CD4-positive, alpha-beta T cell treated with Interleukin-1 beta for 1 hour (primary cell): ENCODE measurements at places on chromosomes 16 and 17.

DNA sequence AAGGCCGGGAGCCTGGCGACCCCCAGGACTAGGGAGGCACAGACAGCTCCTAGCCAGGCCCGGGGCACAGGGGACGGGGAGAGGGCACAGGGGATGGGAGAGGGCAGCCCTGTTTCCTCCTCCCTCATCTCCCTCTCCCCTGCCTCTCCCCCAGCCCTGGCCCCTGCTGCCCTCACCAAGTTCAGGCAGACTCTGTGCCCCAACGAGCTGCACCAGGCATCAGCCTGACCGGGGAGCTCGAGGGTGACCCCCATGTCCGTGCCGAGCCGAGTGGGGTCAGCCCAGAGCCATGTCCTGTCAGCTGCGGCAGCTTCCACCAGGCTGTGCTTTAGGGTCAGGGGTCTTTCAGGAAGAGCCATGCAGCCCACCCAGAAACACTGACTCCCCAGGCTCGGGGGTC, 6.0 kb downstream of the CDH15 start:
- DNase-seq = no peak

GRCh38 chr16:79640513-79641360, 40.2 kb upstream of the MAF start:
- DNase-seq = peak; percentile 24

GRCh38 chr16:30539000-30539964, 4.6 kb upstream of the ZNF747 start:
- DNase-seq = no peak

GRCh38 chr17:39576187-39576586, 31.5 kb downstream of the NEUROD2 start:
- no peak for DNase-seq

DNA sequence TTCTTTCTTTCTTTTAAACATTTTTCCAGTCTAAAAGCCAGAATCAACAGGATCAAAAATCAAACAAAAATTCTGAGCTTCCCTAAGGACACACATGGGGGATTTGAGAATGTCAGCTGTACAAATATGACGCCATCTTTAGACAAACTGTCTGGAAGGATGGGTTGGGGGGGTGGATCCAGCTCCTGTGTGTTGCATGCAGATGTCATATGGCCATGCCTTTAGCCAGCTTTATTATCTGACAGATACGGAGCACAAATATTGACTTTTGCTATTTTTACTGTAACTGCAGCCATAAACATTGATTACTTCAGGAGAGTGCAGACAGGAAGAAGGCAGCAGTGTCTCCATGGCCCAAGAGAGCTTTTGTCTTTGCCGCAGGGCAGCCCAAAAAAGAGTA, 279.4 kb upstream of the ELAC2 start:
- DNase-seq = no peak

GRCh38 chr17:32484628-32485027, 2.2 kb upstream of the CDK5R1 start:
- no peak for DNase-seq

GRCh38 chr17:28871056-28871579, 16.3 kb downstream of the ERAL1 start:
- DNase-seq = peak; percentile 38

DNA sequence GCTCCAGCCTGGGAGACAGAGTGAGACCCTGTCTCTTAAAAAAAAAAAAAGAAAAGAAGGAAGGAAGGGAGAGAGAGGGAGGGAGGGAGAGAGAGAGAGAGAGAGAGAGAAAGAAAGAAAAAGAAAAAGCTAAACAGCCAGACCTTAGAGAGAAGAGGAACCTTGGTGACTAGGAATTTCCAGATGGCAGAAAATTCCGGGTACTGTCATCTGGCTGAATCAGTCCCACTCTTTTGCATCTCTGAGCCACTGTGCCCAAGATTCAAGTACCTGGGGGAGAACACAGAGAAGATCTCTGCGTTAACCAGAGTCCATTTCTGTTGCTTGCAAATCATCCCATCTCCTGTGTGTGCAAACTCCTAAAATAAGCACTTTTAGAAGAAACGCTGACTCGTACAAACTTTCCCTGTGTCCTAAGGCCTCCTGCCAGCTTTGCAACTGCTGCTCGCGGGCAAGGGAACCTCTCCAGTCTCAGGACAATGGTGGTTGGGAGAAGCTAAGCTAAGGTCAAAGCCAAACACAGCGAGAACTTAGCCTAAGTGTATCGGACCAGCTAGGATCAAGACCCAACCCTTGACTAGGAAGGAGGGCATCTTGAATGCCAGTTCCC, 18.0 kb downstream of the BMERB1 start:
- DNase-seq = no peak

GRCh38 chr16:57304169-57305061, 19.9 kb upstream of the PLLP start:
- no peak for DNase-seq

- no peak for DNase-seq
These were observed 49.7 kb downstream of the RNF112 start for GRCh38 chr17:19460700-19461099.

- no peak for DNase-seq
These were observed 209.7 kb downstream of the CCDC182 start for GRCh38 chr17:57535249-57535966.

DNA sequence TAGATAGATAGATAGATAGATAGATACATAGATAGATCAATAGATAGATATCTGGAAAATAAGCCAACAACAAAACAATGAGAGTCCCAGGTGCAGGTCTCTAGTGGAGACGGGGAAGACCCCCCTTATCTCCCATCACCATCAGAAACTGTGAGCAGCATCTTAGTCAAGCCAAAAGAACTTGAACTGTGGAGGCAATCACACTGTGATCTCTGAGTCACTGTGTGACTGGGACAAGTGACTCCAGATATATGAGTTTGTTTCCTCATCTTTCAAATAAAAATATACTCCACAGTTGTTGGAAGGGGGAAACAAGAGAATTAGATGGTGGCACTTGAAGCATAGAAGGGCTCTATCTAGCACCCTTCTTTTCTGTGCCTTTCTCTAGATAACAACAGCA, 42.1 kb downstream of the NOG start:
- no peak for DNase-seq

- no peak for DNase-seq
These were observed 229.2 kb downstream of the MSI2 start for GRCh38 chr17:57485566-57485865.

GRCh38 chr17:57980522-57980921, 7.5 kb downstream of the VEZF1 start:
- no peak for DNase-seq

- no peak for DNase-seq
These were observed 34.8 kb downstream of the MED13 start for GRCh38 chr17:62030264-62030663.

DNA sequence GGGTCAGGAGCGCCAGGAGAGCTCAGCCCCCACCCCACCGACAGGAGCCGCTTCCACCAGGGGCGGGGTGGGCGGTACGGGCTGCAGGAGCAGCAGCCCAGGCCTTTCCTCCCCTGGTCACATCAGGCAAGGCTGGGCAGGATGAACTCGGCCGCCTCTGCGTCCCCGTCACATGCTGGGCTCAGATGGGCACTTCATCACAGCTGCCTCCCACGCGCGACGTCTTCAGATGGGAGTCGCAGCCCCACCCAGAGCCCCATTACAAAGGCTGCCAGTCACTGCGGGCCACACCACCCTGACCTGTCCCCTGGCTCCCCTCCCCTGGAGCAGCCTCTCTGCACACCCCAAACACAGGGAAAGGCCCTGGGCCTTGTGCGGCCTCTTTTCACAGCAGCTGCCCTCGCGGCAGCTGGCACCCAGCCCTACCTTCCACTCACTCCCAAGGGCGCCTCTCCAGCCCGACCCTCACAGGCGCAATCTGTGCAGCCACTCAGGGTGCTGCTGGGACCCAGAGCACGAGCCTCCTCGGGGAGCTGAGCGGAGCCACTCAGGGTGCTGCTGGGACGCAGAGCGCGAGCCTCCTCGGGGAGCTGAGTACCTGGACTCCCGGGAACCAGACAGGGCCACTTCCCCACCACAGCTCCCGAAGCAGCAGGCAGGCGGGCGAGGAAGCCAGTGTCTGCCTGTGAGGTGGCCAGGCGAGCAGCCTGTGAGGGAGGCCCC, 4.7 kb downstream of the ZNF598 start:
- no peak for DNase-seq

DNA sequence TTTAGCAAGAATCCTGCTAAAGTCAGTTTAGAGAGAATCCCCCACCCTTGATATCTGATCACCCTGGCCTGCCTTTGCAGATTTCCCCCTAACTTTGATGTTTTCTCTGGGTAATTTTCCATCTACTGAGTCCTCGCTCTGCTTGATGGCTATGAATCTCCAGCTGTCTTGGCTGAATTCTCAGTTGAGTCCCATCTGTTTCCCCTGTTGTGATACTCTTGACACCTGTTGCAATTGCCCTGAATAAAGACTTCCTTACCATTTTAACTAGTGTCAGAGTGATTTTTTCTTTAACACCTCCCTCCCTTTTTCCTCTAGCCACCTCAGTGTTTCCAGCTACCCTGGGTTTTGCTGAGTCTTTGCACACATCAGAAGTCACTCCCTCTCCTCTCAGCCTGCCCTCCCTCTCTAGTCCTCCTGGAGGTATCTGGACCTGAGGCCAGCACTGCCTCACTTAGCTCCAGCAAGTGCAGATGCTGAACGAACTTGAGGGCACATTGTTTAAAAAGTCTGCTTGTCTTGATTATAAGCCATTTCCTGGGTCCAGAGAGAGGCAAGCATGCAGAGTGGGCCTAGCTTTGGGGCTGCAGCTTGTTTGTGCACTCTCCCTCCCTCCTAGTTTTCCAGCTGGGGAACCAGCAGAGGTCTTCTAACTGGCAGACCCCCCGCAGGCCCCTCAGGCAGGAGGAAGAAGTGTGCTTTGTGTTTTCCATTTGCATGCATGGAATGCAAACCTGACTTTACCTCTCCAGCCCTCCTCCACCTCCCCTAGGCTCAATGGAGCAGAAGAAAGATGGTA, 33.2 kb downstream of the SPACA3 start:
- DNase-seq = no peak

- DNase-seq = no peak
These were observed 80.8 kb downstream of the SPECC1 start for GRCh38 chr17:20089756-20090547.

DNA sequence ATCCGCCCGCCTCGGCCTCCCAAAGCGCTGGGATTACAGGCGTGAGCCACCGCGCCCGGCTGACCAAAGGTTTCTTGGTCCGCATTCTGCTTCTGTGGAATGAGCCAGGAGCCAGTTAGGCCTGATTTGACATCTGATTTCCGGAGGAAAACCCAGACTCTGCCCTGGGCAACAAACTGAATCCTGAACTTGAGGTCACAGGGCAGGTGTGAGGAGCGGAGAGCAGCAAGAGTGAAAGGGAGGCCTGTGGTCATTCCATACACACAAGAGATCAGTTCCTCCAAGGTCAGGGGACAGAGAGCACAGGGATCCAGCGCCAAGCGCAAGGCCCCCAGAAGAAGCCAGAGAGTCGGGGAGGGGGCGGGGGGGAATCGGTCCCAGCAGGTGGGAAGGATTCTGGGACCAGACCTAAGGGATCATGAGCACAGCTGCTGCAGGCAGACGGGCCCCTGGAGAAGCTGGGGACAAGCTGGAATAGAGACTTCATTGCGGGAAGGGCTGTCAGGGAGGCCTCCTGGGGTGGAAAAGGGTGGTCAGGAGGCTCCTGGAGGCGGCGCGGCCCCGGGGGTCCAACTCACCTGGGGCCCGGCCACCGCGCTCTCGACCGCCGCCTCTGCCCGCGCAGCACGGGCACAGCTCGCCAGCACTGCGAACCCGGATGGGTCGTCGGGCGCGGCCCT, 436 bp downstream of the SHPK start:
- DNase-seq = no peak

GRCh38 chr16:339680-340079, 12.8 kb downstream of the AXIN1 start:
- DNase-seq = no peak

DNA sequence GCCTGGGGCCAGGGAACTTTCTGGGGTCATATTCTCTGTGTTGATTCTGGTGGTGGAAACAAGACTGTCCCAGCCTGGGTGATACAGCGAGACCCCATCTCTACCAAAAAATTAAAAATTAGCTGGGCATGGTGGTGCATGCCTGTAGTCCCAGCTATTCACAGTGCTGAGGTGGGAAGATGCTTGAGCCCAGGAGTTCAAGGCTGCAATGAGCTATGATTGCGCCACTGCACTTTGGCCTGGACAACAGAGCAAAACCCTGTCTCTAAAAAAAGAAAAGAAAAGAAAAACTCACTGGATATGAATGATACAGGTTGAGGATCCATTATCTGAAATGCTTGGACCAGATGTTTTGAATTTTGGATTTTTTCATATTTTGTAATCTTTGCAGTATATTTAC, 13.6 kb downstream of the SCGB1C2 start:
- DNase-seq = no peak
